ENCODE measurements at places on chromosomes 16 and 17.

- DNase-seq: no peak
Observed at GRCh38 chr16:52256310-52257078, 290.4 kb downstream of the TOX3 start.

GRCh38 chr16:60651346-60651745 lies 1384.9 kb downstream of the CDH8 start:
- DNase-seq: no peak

- no peak for DNase-seq
Observed at GRCh38 chr17:55237268-55237667, 27.5 kb upstream of the HLF start.

DNA sequence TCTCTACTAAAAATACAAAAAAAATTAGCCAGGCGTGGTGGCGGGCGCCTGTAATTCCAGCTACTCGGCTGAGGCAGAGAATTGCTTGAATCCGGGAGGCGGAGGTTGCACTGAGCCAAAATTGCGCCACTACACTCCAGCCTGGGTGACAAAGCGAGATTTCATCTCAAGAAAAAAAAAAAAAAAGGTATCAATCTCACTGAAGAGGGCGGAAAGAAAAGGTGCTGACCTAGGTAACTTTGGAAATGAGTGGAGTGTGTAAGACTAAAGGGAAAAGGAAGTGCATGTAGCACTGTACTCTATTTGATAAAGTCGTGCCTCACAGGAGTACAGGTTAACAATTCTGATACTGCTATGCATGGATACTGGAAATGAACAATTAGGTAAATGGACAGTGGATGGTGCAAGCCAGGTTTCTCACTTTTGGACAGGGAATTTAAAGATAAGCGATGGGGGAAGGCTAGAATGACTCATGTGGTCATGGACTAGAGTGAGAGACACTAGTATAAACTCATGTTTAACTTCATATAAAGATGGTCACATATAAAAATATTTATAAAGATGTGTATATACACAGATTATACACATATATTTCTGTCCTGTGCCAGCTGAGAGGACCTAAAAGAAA lies 142.9 kb downstream of the CDK5R1 start:
- DNase-seq: no peak

DNA sequence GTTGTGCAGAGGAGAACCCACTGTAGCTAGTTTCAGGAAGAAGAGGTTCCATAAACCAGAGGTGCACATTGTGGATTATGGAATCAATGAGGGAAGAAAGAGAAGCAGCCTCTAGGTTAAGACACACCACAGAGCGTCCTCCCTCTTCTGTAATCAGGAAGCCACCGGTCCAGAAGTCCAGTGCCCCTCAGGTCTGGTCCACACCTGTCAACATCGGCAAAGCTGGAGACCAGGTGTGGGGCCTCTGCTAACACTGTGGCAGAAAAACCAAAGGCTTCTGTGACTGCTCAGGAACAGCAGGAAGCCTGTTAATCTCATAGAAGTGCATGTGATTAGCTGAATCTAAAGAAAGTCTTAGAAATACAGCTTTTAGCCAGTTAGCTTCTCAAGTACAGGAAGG lies 23.3 kb downstream of the LIMD2 start:
- no peak for DNase-seq

Data from NCI-H446 (cell line).